Psoas muscle (tissue), 8 donors: ENCODE measurements at places on chromosomes 1 and 21. TPM values are rescaled to one million over a fixed set of nuclear protein-coding genes. Genes with fewer than 3 reads are reported as not detected.
A peak's percentile ranks its signal among the peaks of the same experiment; 100 is the strongest.

- H3K27me3 ChIP-seq: no peaks in the 10 kb centered on the region
- no peaks in the 10 kb centered on the region for H3K36me3 ChIP-seq
- peak overlapping the region; percentile 50 for H3K4me3 ChIP-seq
- H3K4me1 ChIP-seq: peaks cover 69% of the 10 kb centered on the region
- peak overlapping the region; percentile 85 for H3K27ac ChIP-seq
Measured at GRCh38 chr21:34129901-34130715, 56.7 kb downstream of the MRPS6 start.

DNA sequence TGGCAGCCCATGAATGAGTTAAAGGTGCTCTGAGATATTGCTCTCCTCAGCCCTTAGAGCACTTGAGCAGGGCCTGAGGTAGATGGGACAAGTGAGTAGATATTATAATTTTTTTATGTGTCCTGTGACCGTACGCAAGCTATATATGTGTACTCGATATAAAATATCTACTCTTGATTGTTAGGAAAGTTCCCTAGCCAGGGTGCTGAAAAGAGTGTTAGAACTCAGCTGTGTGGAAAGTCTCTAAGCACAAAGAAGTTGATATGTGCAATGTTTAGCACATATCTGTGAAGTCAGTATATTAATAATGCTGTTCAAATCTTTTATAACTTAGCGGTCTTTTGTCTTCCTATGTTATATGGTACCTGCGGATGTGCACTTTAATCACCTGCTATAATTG is 114.6 kb upstream of the PLD5 start:
- no peak overlapping the region for H3K27ac ChIP-seq
- H3K36me3 ChIP-seq: no peaks in the 10 kb centered on the region
- H3K27me3 ChIP-seq: no peaks in the 10 kb centered on the region
- no peak overlapping the region for H3K4me3 ChIP-seq

Gene PPM1J
- total RNA-seq: 7.2 TPM

GRCh38 chr1:3777647-3778589 is 5.4 kb downstream of the SMIM1 start:
- H3K27me3 ChIP-seq: no peaks in the 10 kb centered on the region
- no peak overlapping the region for H3K4me3 ChIP-seq
- H3K36me3 ChIP-seq: peaks cover 44% of the 10 kb centered on the region
- H3K27ac ChIP-seq: no peak overlapping the region
- peak; percentile 50 for DNase-seq

Gene KPRP
- total RNA-seq: not detected

DNA sequence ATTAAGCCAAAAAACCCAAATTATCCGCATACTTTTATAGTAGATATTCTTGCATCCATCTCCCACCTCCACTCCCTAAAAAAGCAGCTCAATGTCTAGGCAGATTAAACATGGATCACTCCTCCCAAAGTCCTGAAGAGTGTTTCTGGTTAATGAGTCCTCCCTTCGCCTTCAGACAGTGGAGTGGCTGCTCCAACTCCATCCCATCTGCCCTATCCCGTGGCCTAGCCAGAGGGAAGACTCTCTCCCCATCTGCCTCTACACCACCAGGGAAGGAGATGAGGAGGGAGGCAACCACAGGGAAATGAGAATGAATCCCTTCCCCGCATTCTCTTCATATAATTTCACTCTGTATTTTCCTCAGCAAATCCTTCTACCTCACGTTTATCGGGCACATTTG is 103.8 kb downstream of the SLC45A1 start:
- DNase-seq: no peak
- peaks cover 8% of the 10 kb centered on the region for H3K36me3 ChIP-seq
- peak overlapping the region; percentile 90 for H3K4me3 ChIP-seq
- H3K27me3 ChIP-seq: no peaks in the 10 kb centered on the region
- peaks cover 71% of the 10 kb centered on the region for H3K4me1 ChIP-seq

Gene S100A2
- 0.86 TPM for total RNA-seq

DNA sequence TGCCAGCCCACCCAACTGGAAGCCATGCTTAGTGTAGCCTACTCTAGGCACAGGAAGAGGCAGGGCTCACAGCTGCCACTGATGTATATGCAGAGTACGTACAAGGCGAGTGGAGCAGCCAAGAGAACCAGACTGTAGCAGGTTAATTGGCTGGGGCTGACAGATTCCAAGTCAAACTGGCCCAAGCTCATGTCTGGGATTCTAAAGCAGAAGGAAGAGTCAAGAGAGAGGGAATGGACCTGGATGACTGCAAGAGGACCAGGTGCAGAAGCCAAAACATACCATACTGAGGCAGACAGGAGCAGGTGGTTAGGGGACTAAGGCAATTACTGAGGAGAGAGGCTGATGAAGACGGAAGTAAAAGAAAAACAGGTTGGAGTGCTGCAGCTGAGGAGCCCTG is 51.3 kb upstream of the LRRN2 start:
- no peak overlapping the region for H3K27ac ChIP-seq
- no peak for DNase-seq
- H3K4me3 ChIP-seq: no peak overlapping the region
- H3K27me3 ChIP-seq: no peaks in the 10 kb centered on the region
- no peaks in the 10 kb centered on the region for H3K36me3 ChIP-seq
- H3K4me1 ChIP-seq: no peaks in the 10 kb centered on the region

- H3K27ac ChIP-seq: peak overlapping the region; percentile 42
- no peaks in the 10 kb centered on the region for H3K27me3 ChIP-seq
- DNase-seq: no peak
- peaks cover 53% of the 10 kb centered on the region for H3K4me1 ChIP-seq
- H3K36me3 ChIP-seq: no peaks in the 10 kb centered on the region
- H3K4me3 ChIP-seq: no peak overlapping the region
Measured at GRCh38 chr1:6819246-6820040, 34.2 kb downstream of the CAMTA1 start.

Gene TNFRSF8
- 0.29 TPM for total RNA-seq

- peak overlapping the region; percentile 85 for H3K4me3 ChIP-seq
- H3K36me3 ChIP-seq: peaks cover 25% of the 10 kb centered on the region
- no peak for DNase-seq
- peaks cover 14% of the 10 kb centered on the region for H3K4me1 ChIP-seq
- H3K27ac ChIP-seq: peak overlapping the region; percentile 91
Measured at GRCh38 chr1:28517649-28517999, 11.8 kb downstream of the RCC1 start.

Gene OR2T29
- total RNA-seq: not detected

DNA sequence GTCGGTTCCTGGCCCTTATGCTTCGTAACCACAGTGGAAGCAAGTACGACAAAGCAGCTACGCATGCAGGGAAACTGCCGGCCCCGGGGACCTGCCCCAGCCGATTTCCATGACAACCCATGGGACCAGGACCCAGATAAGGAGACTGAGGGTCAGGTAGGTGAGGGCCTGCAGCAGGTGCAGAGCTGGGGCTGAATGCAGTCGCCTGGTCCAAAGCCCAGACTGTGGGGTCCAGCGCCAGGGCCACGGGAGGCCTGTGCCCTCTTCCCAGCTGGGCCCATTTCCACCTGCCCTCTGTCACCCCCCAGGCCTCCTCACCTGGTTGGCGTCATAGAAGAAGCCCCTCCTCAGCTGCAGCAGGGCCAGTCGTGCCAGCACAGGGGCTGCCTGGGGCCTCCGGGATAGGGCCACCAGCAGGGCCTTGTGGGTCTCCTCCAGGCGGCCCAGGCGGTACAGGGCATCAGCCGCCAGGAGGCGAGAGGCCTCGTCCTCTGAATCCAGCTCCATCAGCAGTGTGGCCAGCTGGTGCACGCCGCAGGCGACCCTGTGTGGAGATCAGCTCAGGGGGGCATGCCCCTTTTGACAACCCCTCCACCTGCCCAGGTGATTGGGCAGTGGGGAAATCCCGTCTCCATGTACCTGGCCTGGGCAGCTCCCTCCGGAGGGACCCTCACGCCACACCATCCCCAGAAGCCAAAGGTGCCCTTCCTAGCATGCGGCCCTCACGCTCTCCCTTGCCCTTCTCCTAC is 14.2 kb downstream of the TTC34 start:
- no peaks in the 10 kb centered on the region for H3K36me3 ChIP-seq
- H3K4me1 ChIP-seq: no peaks in the 10 kb centered on the region
- peaks cover 12% of the 10 kb centered on the region for H3K27me3 ChIP-seq

Gene NUP210L
- total RNA-seq: 0.32 TPM
